Stimulated activated CD4-positive, alpha-beta T cell treated with anti-CD3 and anti-CD28 coated beads, Interleukin-1b, Interleukin-23, amount 100 ng/mL, for 48 hours (primary cell): ENCODE measurements at places on chromosomes 13 and 19.

DNA sequence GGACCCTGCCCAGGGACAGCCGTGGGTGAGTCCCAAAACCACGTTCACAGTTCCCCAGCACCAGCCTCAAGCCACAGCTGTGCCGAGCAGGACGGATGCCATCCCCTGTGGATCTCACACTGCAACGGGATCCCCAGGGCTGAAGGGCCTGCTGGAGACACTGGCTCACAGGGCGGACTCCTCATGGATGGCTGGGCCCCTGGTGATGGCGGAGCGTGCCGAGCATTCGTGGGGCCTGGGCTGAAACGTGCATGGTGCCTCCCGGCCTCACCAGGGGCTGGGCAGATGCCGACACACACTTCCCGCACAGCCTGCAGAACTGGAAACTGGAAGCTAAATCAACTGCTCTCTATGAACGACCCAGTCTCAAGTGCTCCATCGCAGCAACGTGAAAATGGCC is 9.6 kb downstream of the RNF126 start:
- DNase-seq, result no peak

- no peak for DNase-seq
Observed at GRCh38 chr13:107865318-107865575, 350.1 kb downstream of the LIG4 start.

- no peak for DNase-seq
Observed at GRCh38 chr19:19347401-19348110, 26.9 kb downstream of the MAU2 start.

GRCh38 chr13:88761145-88761544 is 1090.0 kb downstream of the SLITRK5 start:
- no peak for DNase-seq

DNA sequence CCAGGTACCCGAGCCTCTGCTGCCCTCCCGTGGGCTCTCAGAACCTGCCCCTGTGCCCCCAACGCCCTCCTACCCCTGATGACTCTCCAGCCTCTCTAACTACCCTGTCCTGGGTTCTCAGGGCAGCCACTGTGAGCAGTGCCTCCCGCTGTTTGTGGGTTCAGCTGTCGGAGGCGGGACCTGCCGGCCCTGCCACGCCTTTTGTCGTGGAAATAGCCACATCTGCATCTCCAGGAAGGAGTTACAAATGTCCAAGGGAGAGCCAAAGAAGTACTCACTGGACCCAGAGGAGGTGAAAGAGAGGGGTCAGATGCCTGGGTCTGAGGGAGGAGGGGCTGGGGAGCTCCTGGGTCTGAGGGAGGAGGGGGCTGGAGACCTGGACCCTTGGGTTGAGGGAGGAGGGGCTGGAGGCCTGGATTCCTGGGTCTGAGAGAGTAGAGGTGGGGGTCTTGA is 20.0 kb downstream of the CNFN start:
- DNase-seq, result no peak

DNA sequence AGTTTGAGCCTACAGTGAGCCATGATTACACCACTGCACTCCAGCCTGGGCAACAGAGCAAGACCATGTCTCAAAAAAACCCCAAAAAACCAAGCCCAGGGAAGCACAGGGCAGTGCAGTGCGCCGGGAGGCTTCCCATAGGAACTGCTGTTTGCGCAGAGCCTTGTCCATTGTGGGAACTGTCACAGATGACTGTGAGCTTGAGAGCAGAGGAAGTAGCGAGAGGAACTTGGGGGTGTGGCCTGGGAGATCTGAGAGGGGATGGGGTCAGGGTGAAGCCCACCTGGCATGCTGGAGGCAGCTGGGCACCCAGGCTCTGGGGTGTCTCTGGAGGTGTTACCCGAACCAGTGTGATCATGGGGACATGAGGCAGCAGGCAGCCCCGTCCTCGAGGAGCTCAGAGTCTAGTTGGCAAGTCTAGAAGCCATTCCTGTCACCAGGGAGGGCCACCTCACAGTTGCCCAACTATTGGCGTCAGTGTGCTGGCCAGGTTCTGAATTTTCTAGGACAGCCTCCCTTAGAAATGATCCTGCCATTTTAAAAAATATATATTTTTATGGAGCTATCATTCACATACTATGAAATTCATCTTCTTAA is 10.4 kb downstream of the KDM4B start:
- DNase-seq, result no peak

DNA sequence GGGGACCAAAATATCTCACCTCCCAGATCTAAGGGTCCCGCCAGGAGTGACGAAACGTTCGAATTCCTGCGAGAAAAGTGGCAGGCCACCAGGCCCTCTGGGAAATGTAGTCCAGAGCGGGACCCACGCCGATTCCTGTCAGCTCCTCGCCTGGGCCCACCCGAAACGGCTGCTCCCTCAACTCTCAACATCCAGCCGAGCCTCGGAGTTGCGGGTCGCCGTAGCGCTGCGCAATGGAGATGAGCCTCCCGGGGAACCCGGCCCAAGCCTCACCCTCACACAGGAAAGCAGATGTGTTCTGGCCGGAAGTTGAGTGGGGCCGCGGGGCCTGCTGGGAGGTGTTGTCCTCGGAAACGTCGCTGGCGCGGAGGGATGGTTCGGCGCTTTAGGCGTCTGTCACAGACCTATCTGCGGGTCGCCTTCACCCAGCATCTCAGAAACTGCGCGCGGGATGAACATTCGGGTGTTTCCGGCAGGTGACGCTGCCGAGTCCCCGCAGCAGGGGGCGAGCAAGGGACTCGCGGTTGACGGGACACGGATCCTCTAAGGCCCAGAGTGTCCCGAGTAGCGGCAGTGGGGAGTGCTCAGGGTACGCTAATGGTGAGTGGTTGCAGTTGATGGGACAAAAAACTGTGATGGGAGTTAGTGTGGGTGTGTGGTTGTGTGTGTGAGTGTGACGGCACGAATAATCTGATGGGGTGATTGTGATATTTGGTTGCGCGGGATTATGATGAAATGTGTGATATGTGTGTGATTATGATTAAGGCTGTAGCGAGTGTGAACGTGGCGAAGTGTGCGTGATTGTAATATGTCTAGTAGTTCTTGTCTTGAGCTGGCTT is at the start of the genes ZNF568 and ZNF829:
Gene ZNF568 (plus strand): TSS at position 341 of the 839 bp plus-strand sequence. CDS start 6,439 bp downstream, outside the sequence.
Gene ZNF829 (minus strand): TSS at position 300 of the 839 bp plus-strand sequence. CDS start 1,124 bp downstream, outside the sequence.
- peak; percentile 96 for DNase-seq

GRCh38 chr19:14761607-14762006 is 16.8 kb downstream of the ADGRE2 start:
- DNase-seq, result no peak

DNA sequence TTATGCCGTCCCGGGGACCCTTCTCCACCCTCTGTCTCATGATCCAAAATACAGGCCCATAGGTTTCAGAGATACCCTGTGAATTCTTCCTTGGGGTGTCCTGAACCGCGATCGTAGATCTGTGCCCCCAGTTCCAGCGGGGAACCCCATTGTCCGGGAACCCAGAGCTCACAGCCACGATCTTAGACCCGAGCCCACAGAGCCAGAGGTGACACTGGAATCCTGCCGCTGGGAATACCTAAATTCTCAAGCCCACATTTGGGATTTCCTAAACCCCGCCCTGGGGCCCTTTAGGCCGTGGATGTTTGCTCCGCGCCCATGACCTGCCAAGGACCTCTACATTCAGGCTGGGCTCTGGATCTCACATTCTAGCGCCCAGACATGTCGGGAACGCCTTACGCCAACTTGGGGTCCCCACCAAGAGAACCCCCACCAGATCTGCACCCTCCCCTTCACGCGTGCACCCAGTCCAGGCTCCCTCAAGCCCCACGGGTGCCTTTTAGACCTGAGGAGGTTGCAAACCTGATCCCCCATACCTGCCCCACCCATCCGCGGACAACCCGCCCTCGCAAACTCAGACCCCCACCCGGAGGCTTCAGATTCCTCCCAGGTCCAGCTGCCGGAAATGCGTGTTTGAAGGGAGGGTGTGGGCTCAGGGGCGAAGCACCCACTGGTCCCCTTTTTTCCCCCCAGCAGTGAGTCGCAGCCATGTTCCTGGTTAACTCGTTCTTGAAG is 605 bp downstream of the CAPNS1 start:
- no peak for DNase-seq

- no peak for DNase-seq
Observed at GRCh38 chr19:49491030-49491803, 3.8 kb downstream of the RPL13A start.
